ENCODE measurements at places on chromosomes 3 and 15.

- DNase-seq: peak; percentile 38
These were observed 11.9 kb downstream of the RAP2B start for GRCh38 chr3:153173758-153174516.

DNA sequence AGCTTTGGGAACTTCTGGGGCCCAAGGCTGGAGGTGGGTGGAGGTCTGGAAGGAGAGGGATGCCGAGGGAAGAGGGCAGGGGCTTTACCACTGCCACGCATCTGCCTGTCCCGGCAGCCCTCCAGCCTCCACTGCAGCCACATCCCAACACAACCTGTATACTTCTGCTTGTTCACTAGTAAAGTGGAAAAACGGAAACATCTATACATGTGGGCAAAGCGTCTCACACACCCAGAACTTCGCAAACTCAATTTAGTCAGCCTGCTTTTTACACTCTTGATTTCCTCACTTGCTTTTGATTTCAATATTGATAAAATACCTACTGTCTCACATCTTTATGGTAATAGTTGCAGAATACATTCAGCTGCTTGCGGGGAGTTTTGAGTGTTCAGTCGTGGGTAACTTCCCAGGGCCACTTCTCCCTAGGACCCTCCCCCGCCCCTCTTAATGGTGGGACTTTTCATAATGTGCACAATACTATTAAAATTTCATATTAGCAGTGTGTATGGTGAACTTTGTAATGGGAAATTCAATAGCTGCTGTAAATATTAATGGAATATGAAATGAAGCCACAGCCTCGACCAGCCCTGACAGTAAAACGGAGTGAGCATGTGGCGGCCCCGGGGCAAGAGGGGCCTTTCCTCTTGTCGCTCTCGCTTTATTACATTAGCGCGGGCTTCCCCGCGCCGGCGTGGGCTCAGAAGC is 85.2 kb downstream of the NR2F2 start:
- DNase-seq: no peak

GRCh38 chr15:66039117-66039871 is 170.0 kb downstream of the RAB11A start:
- no peak for DNase-seq

GRCh38 chr3:24661175-24661584 is 166.5 kb upstream of the THRB start:
- DNase-seq: no peak

- DNase-seq: peak; percentile 9
These were observed 394.1 kb upstream of the TBL1XR1 start for GRCh38 chr3:177591379-177591778.

- no peak for DNase-seq
These were observed 266.5 kb upstream of the CADM2 start for GRCh38 chr3:84692261-84692660.

DNA sequence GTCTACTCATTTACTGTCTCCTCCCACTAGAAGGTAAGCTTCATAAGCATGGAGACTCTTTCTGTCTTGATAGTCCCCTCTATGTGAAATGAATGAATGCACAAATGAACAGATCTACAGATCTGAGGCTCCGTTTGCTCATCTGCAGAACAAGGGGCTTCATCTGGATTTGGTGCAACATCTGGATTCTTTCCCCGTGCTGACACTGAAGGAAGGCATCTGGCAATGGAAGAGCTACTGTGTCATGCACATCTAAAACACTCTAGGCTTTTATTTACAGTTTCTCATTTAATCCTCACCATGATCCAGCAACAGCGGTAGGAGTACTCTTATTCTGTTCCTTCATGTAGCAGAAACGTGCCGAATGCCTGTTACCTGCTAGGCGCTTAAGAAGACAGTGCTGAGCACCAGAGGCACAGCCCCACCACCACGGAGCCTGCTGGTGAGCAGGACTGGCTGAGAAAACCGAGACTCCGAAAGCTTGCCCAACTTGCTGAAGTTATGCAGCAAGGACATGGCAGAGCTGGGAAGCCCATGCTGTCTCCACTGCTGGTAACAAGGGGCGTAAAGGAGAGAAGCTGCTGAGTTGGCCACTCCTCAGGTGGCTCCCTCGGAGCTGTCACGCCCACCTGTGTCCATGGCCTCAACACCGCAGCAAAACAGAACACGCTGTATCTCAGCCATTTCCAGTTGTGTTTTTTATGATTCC is 31.1 kb downstream of the LSM3 start:
- no peak for DNase-seq

DNA sequence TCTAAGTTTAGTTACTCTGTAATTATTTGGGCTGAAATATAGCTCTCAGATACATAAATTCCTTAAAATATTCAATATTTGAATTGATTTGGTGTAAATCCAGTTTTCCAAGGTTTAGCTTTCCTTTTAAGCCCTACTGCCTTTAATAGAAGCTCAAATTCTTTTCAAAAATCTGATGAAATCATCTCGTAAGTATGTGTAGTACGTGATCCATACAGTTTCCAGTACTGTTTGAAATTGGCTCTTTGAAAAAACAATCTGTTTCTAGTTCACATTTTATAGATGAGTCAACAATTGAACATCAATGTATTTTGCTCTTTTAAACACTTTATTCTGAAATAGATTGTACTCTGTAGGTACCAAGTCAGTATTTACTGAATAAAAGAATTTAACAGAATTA is 84.2 kb downstream of the LRRC49 start:
- no peak for DNase-seq

GRCh38 chr3:1462856-1463450 is 370.1 kb downstream of the CNTN6 start:
- no peak for DNase-seq

DNA sequence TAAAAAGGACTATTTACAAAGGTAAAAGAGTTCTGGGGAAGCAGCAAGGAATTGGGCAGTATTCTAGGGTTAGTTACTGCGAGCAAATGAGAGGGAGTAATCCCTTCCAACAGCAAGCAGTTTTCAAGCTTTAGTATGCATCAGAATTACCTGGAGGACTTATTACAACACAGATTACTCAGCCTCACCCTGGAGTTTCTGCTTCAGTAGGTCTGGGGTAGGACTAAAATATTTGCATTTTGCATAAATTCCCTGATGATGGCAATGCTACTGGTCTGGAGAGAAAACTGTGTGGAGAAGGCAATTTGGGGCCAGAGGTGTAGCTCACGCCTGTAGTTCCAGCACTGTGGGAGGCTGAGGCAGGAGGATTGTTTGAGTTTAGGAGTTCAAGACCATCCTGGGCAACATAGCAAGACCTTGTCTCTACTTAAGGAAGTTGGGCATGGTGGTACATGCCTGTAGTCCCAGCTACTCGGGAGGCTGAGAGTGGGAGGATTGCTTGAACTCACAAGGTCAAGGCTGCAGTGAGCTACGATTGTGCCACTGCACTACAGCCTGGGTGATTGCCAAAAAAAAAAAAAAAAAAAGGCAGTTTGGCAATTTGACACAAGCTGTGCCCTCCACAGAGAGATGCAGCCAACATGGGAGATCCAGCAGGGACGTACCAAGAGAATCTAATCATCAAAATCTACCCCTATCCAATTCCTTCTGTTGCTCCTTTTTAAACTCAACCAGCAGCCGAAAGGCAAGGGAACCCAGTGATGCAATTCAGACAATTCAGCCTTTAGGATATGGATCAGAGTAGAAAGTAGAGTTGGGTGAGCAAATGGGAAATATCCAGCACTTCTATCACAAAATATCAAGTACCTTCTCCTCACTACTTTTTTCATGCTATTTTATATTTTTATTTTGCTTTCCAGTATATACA is 27.1 kb upstream of the AP4E1 start:
- no peak for DNase-seq

DNA sequence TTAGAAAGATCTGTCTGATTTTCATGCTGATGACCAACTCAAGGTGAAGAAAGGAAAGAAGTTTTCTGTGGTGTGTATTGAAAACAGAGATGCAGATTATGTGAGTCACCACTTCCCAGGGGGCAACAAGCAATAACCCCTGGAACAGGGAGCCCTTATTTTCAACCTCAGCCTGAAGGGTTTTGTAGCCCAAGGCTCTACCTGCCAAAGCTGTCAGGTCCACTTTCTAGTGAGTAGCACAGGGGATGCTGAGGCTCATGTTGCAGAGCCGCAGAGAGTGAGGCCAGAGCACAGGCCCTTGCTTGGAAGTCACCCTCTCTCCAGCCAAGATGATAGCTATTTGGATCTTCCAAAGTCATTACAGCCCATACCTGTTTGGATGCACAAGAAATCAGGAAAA is 152.2 kb upstream of the SLC24A5 start:
- no peak for DNase-seq

Data from CD4-positive, alpha-beta T cell treated with Interleukin-17A for 1 hour (primary cell).